ENCODE measurements at places on chromosomes 12 and 14.

- DNase-seq, result no peak
Measured at GRCh38 chr12:541676-542324, 82.1 kb downstream of the B4GALNT3 start.

GRCh38 chr14:52780893-52781292 is 10.5 kb downstream of the GNPNAT1 start:
- no peak for DNase-seq

- no peak for DNase-seq
Measured at GRCh38 chr12:1885082-1885596, 33.3 kb downstream of the CACNA2D4 start.

DNA sequence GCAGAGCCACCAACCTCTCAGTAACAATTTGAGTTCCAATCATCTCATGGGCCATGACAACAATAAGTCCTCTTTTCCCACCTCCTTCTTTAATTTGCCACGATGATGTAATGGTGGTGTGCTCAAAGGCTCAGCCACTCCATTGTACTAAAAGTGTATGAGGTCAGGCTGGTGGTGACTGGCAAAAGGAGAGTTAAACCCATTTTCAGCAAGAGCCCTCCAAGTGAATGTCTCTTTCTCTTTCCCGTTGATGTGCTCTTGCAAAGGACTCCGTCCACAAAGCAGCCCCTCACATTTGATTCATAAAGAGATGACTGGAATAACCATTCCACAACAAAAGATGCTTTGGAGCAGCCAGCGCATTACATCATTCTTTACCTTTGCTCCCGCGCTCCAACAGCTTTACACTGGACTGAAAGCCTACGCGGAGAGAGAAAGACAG is 41.6 kb downstream of the DUSP16 start:
- DNase-seq, result no peak

DNA sequence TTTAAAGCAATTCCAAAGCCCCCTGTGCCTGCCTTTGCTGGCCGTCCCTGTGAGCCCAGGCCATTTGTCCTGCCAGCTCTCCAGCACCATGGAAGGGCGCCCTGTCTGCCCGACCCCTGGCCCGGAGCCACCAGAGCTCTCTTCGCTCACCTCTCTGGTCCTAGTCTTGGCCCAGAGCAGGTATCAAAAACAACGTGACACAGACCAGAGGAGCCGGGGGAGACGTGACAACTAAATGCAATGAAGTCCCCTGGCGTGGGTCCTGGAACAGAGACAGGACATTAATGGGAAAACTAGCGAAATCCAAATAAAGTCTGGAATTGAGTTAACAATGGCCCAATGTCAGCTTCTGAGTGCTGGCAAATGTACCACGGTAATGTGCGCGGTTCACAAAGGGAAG is 83.2 kb upstream of the DIO3 start:
- no peak for DNase-seq

DNA sequence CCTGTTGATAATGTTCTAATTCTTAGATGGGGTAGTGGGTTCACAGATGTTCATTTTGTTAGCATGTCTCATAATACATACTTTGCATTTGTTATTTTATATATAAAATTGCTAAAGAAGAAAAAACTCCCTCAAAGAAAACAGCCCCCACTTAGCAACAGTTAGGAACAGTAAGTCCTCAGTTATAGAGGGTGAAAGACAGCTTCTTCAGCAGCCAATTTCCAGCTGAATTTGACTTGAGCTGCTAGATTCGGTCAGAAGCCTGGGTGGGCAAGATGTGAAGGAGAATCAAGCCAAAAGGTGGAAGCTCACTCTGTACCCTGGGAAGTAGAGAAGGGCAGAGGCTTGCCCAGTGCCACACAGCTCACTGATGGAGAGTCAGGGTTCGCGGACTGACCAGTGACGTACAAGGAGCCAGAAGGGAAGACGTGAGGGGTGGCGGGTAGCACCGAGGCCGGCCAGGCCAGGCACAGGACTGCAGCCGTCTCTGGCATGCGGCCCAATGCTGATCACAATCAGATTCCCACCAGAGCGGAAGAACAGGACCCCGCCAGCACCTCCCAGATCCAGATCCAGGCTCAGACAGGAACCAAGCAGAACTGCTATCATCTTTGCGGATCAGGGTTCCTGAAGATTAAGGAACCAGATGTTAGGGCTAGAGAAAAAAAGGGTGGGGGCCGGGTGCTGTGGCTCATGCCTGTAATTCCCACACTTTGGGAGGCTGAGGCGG is 30.4 kb upstream of the VWF start:
- no peak for DNase-seq

- no peak for DNase-seq
Measured at GRCh38 chr12:124381456-124382296, 86.8 kb downstream of the RFLNA start.

DNA sequence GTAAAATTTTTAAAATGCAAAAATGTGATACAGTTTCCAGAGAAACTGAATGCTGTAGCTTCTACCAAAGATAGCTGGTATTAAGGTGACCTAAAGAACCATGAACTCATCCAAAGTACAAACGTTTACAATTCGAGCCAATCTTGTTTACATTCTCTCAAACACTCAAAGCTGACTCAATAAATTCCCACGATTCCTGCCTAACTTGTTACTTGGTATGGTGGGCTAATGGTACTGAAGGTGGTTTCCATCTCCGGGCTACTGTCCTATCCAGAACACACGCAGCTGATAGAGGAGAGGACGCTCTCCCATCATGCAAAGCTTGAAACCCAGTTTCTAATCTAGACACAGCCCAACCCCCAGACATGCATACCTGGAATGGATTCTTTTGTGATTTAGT is 31.5 kb downstream of the RAD9B start:
- DNase-seq, result no peak

GRCh38 chr14:102421411-102422057 is 58.8 kb downstream of the TECPR2 start:
- DNase-seq, result no peak

- no peak for DNase-seq
Measured at GRCh38 chr14:31968107-31968810, 108.8 kb upstream of the ARHGAP5 start.

GRCh38 chr12:12387501-12387900 is 30.6 kb downstream of the BORCS5 start:
- no peak for DNase-seq

GRCh38 chr14:73719791-73720190 is 5.6 kb upstream of the PNMA1 start:
- DNase-seq, result no peak

DNA sequence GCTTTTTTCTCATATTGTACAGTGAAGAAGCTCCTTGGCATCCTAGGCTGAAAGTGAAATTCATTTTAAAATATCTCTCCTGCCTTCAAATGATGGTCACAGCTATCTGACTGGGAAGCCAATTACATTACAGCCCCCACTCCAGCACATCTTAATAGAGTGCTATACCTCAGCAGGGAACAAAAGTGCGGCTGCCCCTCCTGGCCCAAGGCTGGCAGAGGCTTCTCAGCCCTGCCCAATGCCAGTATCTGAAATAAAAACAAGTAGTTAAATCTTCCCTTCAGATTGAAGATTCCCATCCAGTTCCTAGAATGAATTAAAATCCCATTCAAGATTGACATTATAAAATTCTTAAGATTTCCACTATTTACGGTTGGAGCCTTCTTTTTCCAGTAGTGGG is 54.9 kb upstream of the GNG2 start:
- DNase-seq, result no peak

DNA sequence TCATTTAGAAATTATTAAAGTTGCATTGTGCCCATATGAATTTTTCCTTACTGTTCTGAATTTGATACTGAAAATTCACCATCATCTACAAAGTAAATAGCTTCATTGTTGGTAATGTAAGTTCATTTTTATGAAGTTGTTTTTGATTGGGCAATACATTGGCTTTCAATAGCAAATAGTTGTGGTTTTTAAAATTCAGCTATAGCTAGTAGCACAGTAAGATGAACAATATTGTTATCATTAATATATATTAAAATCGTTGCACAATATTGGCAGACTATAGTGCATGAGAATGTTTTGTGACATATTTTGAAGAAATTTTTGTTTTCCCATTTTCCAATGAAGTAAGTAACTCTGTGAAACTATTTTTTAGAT is 575.0 kb downstream of the PRKD1 start:
- DNase-seq, result no peak

DNA sequence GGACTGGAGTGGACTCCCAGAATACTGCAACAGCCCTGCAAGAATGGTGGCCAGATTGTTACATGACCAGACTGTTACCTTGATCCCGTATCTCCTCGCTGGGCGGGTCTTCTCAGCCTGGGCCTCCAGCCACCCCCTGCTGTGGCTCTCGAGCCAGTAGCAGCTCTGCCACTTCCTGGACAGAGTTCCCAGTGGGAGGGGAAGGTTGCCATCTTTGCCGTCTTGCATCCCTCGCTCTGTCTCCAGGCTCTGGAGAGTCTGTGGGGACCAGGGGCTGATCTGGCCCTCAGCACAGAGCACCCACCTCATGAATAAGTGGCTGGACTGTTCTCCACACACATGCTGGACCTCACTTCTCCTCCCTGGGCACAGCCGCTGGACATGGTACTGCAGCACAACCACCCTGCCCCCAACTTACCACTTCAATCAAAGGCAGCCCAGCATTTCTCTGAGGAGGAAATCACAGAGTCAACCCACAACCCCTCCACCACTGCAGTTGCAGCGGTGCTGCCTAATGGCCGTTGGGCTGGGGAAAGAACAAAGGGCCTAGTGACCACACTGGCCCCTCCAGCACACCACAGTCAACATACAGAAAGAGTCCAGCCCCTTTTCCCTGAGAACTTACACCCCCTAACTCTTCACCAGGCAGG is 6.9 kb upstream of the KLRF1 start:
- no peak for DNase-seq

- DNase-seq, result no peak
Measured at GRCh38 chr12:52324153-52324444, 2.9 kb upstream of the KRT83 start.

- DNase-seq, result no peak
Measured at GRCh38 chr14:49306152-49306751, 279.9 kb downstream of the RPS29 start.

- no peak for DNase-seq
Measured at GRCh38 chr12:23169012-23169695, 544.2 kb downstream of the ETNK1 start.

DNA sequence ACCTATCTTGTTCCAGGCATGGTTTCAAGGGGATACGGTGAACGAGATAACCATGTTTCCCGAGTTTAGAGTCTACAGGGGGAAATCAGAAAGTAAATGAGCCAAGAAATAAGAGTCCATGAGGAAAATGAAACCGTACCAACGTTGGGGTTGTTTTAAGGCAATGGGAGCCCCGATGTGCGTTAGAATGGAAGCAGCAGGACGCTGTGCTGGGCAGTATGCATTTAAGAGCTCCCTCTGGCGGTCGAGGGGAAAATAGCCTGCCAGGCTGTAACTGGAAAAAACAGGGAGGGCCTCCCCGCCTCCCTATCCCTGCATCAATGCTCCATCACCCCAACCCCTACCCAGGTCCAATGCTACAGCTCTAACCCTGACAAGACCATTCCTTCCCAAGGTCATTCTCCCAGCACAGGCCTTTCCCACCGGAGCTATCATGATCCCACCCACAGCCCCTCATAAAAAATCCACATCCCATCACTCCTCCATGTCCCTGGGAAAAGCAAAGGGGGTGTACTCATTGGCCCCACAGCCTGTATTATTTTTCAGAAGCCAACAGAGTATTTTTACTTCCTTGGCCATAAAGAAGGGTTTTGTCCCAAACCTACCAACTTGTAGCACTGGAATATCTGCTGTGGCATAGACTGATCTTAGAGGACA is 226.3 kb upstream of the NOS1 start:
- no peak for DNase-seq

- no peak for DNase-seq
Measured at GRCh38 chr12:119222222-119222951, 43.7 kb downstream of the HSPB8 start.

DNA sequence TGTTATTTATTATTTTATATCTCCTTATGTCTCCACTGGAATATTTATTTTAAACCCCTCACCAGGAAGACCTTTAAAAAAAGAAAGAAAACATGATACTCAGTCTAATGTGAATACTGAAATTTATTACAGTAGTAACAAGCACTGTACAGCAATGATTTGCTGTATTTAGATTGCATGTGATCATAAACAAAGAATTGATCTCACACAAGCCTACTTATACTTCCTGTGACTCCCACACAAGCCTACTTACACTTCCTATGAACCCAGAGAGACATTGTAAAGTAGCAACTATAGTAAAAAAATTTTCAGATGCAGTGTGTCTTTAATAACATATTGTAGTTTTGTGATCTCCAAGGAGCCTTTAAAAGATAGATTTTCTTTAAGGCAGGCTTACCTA is 142.7 kb upstream of the SYT1 start:
- no peak for DNase-seq

DNA sequence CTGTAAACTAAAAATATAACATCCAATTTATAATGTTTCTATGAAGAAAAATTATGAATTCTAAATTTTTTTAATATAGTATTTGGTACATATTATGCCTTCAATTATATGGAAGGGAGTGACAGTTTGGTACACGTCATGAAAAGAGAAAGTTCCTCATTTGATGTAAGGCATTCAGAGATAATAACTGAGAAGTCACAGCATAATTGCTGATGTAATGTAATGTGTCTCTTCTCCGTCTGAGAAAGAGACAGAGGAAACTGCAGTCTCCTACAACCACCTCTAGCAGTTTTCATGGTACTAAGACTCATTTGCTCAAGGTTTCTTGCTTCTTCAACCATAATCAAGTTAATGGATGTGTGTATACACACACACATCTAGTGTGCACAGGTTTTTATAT is 2.3 kb upstream of the CD69 start:
- DNase-seq, result no peak

GRCh38 chr14:68111097-68111852 is 291.7 kb downstream of the RAD51B start:
- no peak for DNase-seq

DNA sequence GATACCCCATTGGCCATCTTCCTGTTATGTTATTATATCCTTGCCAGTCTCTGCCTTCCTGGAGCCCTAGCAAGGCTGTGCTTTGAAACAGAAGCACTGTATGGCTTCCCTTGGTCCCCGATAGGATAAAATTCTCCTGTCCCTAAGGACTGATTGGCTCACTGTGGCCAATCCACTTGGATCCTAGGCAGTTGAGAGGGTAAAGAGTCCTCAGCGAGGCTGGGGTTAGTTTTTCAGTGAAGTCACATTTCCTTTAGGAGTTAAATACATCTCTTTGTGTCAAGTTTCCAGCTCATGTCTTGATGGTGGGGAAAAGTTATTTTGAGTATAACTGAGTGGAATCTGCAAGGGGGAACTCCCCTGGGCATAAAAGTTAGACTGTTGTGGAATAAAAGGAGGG is 7.3 kb downstream of the AACS start:
- no peak for DNase-seq

GRCh38 chr12:26374934-26375680 is 179.7 kb downstream of the SSPN start:
- no peak for DNase-seq

- DNase-seq, result no peak
Measured at GRCh38 chr12:116009805-116010204, 267.7 kb downstream of the MED13L start.
